CD4-positive, alpha-beta T cell treated with Interleukin-15 for 4 hours (primary cell): ENCODE measurements at places on chromosomes 3 and 15.

DNA sequence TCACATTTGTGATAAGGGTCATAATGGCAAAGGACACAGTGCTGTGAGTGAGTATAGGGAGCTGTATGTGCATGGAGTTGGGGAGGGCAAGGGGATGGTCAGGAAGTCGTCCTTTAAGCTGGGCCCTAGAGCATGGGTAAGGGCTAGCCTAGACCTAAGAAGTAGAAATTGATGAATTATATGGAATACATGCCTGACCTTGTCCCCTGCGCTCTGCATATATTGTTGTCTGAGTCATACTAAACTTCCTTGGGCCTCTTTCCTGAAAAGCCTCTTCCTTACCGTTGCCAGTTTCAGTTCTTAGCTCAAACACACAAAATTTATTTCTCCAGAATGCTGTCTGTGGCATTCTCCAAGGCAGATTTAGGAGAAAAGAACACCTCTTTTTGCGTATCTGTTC, 4.6 kb downstream of the SNRK start:
- no peak for DNase-seq

GRCh38 chr15:40097968-40098476, 10.7 kb downstream of the BMF start:
- DNase-seq = no peak

GRCh38 chr15:68553994-68554720, 24.6 kb upstream of the CORO2B start:
- DNase-seq = peak; percentile 50

DNA sequence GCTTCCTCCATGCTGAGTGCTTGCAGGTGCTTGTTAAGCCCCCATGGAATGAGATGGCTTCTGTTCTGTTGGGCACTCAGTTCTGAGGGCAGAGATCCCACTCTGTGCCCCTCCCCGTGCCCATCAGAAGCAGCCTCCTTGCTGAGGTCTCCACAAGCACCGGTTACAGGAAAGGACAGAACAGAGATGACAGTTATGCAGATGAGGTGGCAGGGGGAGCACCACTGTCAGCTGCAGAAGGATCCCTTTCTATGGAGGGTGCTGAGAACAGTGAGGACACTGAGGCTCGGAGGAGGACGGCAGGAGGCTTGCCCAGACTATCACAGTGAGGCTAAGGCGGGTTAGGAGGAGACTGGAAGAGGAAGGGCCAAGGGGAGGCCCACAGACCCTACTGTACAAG, 12.4 kb downstream of the CACNA2D2 start:
- no peak for DNase-seq

DNA sequence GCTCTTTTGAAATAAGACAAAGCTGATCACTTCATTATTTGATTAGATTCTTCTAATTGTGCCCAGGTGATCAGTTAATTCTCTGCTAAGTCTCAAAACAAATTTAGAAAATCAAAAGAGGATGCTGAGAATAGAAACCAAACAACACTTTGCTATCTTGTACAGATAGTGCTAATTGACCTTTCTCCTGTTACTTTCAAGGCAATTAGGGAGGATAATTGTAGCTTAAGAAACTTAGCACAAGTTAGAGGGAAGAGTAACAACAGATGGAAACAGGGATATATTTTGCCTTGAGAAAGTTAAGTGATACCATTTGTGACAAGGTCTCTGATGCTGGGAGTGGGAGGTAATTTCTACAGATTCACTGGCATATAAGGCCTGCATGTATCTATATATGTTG, 344.8 kb upstream of the GRM7 start:
- no peak for DNase-seq

GRCh38 chr15:101502572-101503295, 13.2 kb upstream of the PCSK6 start:
- DNase-seq = no peak

DNA sequence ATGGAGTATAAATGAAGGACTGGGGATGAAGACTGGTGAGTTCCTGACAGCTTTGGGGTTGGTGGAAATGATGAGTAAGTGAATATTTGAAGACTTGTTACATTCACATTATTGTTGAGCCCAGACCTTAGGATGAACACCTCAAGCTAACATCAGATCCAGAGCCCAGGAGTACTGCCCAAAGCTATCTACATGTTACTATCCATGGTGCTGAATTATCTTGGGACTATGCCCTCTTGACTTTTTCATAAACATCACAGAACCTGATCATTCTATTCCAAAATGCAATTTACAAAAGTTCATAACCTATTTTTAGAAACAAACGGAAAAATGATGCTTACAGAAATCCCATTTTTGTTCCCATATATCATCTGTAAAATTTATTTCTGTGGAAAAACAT, 613.3 kb downstream of the TUSC7 start:
- DNase-seq = no peak

- DNase-seq = peak; percentile 28
Observed at GRCh38 chr15:49036650-49037545, 9.3 kb downstream of the SECISBP2L start.

DNA sequence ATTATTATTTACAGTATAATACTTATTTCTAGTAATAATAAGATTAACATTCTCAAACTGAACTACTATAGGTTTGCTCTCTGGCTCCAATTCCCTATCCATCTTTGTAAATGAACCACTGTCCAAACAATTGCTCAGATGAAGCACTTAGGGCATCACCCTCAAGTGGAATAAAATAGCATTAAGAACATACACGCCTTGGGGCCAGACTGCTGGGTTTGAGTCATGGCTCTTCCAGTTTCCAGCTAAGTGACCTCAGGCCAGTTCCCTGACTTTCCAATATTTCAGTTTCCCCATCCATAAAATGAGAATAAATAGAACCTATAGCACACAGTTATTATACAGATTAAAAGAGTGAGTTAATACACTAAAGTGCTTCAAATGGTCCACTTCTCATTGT, 507.2 kb downstream of the MAGI1 start:
- DNase-seq = no peak

- DNase-seq = no peak
Observed at GRCh38 chr3:29382409-29382808, 101.5 kb downstream of the RBMS3 start.

DNA sequence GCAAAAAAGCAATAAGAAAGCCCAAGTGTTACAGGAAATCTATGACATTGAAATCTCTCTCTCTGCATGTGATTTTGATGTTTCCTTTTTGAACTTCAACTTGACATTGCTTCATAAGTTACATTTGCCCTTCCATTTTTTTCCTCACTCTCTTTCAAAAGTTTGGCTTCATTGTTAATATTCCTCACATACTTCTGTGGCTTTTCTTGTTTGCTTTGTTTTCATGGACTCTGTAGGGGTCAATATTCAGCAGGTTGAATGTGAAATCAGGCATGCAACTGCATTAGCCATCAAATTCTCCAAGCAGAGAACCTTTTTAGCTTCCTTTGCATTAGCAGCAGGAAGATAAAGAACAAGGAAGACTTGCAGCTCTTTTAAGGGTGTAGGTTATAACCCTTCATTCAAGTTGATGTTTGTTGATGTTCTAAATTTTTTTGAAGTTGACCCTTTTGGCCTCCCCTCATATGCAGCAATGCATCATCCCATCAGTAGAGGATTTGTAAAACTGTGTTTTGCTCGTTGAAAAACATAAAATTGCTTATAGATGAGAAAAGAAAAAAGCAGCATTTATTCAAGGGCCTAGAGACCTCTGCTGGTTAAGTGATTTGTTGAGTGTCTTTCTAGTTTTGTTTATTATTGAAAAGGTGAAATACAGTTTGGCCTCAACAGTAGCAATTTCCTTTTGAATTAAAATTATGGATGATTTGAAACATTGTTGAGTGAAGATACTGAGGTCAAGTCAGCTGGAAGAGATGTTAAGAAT, 211.4 kb downstream of the IL5RA start:
- DNase-seq = no peak

DNA sequence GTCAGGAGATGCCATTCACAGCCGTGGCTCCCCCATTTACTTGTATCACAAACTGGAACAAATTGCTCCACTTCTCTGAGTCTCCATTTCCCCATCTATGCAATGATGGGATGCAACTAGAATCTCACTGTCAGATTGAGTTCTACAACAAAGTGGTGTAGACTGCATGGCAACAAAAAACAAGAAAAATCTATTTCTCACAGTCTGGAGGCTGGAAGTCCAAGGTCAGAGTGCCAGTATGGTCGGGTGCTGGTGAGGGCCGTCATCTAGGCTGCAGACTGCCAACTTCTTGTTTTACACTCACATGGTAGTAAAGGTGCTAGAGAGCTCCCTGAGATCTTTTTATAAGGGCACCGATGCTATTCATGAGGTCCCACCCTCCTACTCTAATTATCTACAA, 158.4 kb upstream of the BCL6 start:
- no peak for DNase-seq

- no peak for DNase-seq
Observed at GRCh38 chr3:178777718-178778411, 241.6 kb downstream of the KCNMB2 start.

GRCh38 chr3:124787476-124788195, 57.4 kb downstream of the UMPS start:
- no peak for DNase-seq

- DNase-seq = no peak
Observed at GRCh38 chr3:193871220-193871485, 264.8 kb upstream of the HES1 start.

DNA sequence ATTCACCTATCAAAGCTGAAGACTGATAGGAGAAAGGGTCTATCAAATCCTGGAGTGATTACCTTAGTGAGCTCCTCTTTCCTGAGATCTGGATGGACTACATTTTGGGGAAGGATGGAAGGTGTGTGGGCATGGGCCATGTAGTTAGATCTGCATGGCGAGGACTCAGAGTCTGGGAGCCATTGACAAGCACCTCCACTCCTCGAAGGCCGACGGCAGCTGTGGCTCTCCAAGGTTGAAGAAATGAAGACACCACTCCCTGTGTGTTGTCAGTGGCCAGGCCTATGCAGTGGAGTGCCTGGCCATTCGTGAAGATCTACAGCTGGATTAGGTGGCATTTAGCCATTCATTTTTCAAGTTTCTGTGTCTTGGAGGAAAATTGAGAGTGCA, 509.2 kb downstream of the GABRG3 start:
- no peak for DNase-seq

- no peak for DNase-seq
Observed at GRCh38 chr3:64728994-64729393, 41.2 kb upstream of the ADAMTS9 start.

GRCh38 chr15:35312344-35312743, 227.2 kb upstream of the NANOGP8 start:
- DNase-seq = no peak

DNA sequence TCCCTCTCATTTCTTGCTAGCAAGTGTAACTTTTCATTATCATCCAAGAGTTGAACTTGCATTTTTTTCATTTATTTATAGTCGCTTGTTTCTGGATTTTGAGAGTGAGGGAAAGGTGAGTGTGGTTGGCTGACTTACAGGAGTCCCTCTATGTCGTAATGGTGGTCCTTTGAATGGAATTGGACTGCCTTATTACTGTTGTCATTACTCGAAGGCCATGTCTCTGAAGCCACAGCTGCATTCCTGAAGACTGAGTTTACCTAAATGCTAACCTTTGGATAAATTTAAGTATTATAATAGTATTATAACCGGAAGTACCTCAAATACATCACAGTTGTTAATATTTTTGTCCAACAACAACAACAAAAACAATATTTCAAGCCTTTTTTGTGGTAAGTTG, 488.9 kb downstream of the GABRG3 start:
- DNase-seq = no peak

GRCh38 chr3:185646382-185647133, 60.5 kb downstream of the SENP2 start:
- DNase-seq = no peak

GRCh38 chr3:40843851-40844548, 319.2 kb downstream of the ZNF621 start:
- no peak for DNase-seq

DNA sequence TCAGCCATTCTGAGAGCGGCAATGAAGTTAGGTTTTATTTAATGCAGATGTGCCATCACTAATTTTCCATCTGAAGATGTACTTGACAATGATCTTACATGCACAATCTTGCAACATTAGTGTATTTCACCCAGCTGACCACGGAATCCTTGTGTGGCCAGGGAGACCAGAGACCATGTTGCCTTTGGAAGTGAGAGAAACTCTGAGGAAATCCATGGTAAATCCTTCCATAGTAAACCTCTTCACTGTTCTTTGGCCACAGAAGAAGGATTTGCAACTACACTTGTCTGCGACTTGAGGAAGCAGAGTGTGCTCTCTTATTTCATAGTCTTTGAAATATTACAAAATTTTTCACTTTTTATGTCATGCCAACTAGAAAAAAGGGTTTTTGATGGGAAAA, 128.4 kb upstream of the IGSF10 start:
- DNase-seq = no peak

- no peak for DNase-seq
Observed at GRCh38 chr3:150222691-150223489, 185.2 kb upstream of the TSC22D2 start.

- peak; percentile 57 for DNase-seq
Observed at GRCh38 chr15:56919031-56919608, 676 bp downstream of the TCF12 start.

DNA sequence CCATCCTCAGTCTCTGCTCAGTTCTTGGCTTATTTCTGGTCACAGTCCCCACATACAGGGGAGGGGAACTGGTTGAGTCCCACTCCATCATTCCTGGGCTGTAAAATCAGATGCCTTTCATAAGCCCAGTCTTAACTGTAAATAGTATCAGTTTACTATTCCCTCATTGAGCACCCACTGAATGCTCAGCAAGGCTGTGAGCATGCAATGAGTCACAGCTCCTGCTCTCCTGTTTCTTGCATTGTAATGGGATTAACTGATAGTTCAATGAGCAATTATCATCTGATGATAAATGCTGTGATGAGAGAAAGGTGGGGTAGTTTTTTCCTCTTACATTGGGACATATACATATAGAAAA, 113.6 kb upstream of the TPM1 start:
- DNase-seq = no peak

GRCh38 chr3:10249833-10250232, 1.6 kb downstream of the TATDN2 start:
- DNase-seq = peak; percentile 57

DNA sequence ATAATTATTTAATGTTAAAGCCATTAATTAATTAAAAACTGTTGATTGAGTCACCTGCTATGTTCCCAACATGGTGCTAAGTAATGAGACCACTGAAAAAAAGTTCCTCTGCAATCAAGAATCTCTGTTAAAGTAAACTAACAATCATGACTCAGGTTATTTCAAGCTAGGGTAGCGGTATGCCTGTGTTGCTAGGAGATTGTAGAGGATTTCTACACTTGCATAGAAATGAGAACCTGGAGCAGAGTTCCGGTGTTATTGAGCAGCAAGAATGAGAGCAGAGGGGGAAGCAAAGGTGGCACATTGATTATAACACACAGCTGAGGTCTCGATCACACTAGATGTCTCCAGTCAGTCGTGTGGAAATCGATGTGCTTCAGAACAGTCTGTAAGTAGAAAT, 41.4 kb downstream of the C3orf85 start:
- no peak for DNase-seq
